T1000 (cell line): ENCODE measurements at places on chromosomes 5 and 9.

GRCh38 chr5:170709640-170710039 lies 73.9 kb upstream of the GABRP start:
- DNase-seq = no peak

GRCh38 chr5:14739538-14739937 lies 75.0 kb downstream of the OTULIN start:
- no peak for DNase-seq

DNA sequence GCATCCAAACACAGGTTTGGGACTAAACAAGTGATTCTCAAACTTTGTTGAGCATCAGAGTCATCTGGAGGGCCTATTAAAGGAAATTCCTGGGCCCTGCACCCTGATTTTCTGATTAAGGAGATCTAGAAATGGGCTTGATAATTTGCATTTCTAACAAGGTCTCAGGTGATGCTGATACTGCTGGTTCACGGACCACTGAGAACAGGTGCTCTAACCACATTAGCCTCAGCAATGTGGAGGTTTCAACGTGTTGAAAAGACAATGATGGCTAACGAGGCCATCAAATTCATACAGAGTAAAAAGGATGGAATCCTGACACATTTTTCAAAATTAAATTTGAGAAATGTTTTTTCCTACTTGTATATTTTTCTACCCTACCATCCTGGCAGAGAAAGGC lies 172.1 kb downstream of the TSSK1B start:
- no peak for DNase-seq

- DNase-seq = no peak
Measured at GRCh38 chr5:55649963-55650362, 62.2 kb downstream of the SLC38A9 start.

DNA sequence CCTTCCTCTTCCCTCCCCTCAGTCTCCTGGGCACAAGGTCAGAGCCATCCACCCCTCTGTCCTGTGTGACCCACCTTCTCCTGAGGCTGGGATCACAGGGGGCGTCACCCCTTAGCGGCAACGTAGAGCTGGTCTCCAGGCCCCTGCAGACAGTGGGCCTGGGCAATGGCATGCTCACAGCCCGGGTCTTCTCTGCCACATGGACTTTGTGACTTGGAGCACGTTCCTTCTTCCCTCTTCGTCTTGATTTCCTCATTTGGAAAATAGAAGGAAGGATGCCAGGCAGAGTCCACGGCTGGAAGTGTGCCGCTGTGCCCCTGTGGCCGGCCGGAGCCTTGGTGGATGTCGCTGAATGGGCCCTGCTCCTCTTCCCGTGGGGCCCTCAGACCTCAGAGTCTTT lies 10.0 kb downstream of the RXRA start:
- DNase-seq = no peak

GRCh38 chr5:60789551-60789950 lies 54.5 kb downstream of the ELOVL7 start:
- DNase-seq = no peak

DNA sequence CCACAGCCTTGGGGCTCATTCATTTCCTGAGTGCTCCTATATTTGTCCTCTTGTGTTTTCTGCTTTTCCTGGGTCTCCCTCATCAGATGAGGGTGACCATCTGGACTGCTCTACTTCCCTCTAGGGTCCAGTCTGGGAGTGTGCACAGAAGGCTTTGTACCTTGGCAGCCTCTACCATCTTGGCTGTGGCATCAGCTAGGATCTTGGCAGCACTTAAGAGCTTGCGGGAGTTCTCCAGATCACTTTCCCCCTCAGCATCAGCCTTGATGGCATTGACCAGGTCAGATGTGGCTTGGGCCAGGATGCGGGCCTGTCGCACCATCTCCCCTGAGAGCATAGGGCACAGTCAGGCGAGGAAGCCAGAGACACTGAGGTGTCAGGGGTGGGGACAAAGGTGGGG lies 15.8 kb downstream of the TLN1 start:
- DNase-seq = no peak

GRCh38 chr9:120982836-120983235 lies 56.2 kb upstream of the TRAF1 start:
- DNase-seq = no peak

- no peak for DNase-seq
Measured at GRCh38 chr5:138402640-138403039, 36.2 kb upstream of the REEP2 start.

DNA sequence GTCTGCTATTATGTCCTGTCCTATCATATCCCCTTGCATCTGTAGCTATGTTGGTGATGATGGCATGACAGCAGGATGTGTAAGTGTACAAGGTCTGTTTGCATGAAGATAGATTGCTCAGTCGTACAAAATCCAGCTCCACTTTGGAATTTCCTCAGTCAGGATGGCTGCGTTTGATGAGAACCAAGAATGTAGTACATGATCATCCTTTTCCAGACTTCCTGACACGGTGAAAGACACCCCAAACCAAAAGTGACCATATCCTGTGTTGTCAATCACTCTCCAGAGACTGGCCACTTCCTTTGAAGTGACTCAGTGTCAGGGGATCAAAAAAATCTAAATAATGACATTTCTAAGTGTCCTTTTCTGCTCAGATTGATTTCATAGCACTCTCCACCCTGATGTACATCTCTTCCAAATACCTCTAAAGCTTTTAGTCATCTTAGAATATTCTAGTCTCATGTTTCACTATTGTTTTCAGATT lies 213.4 kb downstream of the PLK2 start:
- DNase-seq = no peak

- DNase-seq = no peak
Measured at GRCh38 chr5:96673127-96673526, 11.0 kb downstream of the CAST start.

DNA sequence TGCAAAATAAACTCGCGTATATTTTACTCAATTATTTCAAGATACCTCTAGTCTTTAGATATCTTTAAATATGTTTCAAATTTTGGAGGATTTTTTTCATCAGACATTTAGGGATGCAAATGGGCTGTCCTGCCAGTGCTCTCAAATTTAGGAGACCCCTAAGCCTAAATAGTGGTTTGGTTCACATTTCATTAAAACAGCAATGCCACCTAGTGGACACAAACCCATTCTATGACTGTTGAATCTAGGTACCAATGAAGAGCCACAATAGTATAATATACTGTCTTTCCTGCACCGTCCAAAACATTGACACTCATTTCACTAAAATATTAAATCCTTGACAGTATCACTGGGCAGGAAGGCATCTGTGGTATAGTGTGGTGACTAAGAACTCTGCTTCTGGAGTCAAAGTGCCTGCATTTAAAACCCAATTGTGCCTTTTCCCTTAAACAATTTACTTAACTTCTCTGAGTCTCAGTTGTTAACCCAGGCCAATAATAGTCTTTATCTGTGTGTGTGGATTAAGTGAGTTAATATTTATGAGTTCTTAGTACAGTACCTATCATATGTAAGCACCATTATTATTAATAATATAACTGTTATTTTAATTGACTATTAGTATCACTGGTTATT lies 148.0 kb downstream of the RORB start:
- DNase-seq = no peak

DNA sequence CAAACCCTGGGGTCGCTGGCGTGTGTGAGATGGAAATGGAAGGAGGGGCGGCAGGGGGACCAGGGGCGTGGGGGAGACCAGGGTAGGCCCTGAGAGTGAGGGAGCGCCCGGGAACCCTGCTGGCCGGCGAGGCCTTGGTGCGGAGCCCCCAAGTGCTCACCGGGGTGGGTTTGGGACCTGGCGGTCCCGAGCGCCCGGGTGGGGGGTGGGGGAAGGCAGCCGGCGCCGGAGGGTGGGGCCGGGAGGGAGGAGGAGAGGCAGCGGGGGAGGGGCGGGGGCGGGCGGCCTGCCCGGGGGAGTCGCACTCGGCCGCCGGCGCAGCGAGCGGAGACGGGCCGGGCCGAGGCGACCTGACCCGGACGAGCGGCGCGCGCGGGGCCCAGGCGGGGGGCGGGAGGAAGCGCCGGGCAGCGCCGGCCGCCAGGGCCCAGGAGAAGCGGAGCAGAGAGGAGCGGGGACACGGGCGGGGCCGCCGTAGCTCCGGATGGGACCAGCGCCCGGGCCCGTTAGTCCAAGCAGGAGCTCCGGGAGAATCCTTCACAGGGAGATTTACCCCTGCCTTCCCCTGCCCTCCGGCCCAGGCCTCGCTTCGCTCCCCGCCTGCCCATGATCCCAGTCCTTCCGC lies at the start of gene NPR2:
TSS of gene NPR2 (plus strand) at position 295 of the 625 bp plus-strand sequence. CDS start 818 bp downstream, outside the sequence.
- DNase-seq = no peak

- DNase-seq = no peak
Measured at GRCh38 chr9:127779136-127779981, 893 bp upstream of the SH2D3C start.
